ENCODE measurements at places on chromosomes 7 and 10. TPM values are rescaled to one million over a fixed set of nuclear protein-coding genes. Genes with fewer than 3 reads are reported as not detected.
A peak's percentile ranks its signal among the peaks of the same experiment; 100 is the strongest.

The ADCYAP1R1 gene
- 10.5 TPM for total RNA-seq

- H3K27me3 ChIP-seq = no peaks in the 10 kb centered on the region
- no peak overlapping the region for H3K4me3 ChIP-seq
- H3K27ac ChIP-seq = peak overlapping the region; percentile 68
- DNase-seq = no peak
- peaks cover 46% of the 10 kb centered on the region for H3K4me1 ChIP-seq
- no peaks in the 10 kb centered on the region for H3K36me3 ChIP-seq
Observed at GRCh38 chr10:69223028-69223342, 2.9 kb downstream of the HKDC1 start.

- no peaks in the 10 kb centered on the region for H3K27me3 ChIP-seq
- peaks cover 15% of the 10 kb centered on the region for H3K36me3 ChIP-seq
- H3K4me1 ChIP-seq = peaks cover 67% of the 10 kb centered on the region
- peak overlapping the region; percentile 73 for H3K27ac ChIP-seq
- peak overlapping the region; percentile 48 for H3K4me3 ChIP-seq
Observed at GRCh38 chr7:128869138-128869943, 6.7 kb downstream of the ATP6V1F start.

DNA sequence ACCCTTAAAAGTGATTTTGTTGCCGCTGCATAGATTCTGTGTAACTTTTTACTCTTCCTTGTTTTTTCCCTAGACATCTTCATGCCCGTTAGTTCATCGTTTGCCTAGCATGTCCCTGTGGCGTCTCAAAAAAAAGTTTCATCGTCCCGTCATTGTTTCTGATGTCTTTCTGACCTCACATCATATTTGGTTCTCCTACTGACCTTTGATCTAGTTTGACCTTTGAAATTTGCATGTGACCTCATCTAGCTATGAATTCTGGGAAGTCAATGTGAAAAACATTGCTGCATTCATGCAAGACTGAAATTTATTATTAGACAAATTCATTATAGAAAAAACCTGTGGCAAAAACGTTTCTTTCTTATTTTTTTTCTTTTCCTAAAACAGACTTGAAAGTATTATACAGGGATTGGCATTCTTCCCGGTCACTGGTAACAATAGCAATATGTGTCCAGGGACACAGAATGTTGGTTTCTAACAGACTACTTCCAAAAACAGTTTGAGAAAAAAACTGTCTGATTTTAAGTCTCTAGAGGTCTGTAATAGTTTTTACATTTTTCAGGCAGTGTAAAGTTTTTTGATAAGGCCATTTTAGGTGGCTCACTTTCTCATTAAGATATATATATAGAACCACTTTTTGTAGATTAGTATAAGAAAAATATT lies 280.9 kb downstream of the USP6NL start:
- H3K4me1 ChIP-seq = peaks cover 37% of the 10 kb centered on the region
- no peaks in the 10 kb centered on the region for H3K27me3 ChIP-seq
- no peak for DNase-seq
- peak overlapping the region; percentile 84 for H3K27ac ChIP-seq

DNA sequence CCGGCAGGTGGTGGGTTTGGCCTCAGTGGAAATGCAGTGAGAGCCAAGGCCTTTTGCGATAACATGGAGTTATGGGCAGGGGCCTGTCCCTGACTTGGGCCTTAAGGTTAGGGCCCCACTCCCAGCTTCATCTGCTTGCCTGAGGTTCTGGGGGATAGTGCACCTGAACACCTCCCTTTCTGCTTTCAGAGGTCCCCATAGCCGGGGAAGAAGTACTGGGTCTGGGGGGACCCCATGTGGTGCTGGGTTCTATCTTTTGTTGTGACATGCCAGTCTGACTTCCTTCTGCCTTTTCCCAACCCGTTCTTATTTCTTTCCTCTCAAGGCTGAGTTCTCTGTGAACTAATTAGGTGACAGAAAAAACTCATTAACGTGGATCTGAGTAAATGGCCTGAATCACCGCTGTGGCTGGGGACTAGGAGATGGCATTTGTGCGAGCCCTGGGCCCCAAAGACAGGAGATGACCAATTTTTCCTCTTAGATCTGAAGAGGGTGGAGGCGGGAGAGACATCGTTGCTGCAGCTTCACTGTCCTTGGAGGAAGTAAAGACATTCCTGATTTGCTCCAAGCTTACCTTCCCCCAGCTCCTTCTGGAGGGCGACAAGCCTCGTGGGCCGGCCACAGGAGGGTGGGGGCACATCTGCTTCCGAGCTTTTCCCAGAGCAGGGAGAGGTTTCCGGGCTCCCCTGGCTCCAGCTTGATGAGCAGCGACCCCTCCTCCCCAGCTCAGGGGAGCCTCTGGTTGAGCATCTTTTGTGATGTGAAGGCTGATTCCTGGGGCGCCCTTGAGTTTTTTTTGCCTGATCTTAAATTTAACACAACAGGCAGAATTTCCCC lies 2.0 kb downstream of the AGAP3 start:
- H3K27ac ChIP-seq = peak overlapping the region; percentile 93
- no peaks in the 10 kb centered on the region for H3K27me3 ChIP-seq
- peak overlapping the region; percentile 74 for H3K4me3 ChIP-seq
- H3K36me3 ChIP-seq = no peaks in the 10 kb centered on the region

The KIF20B gene
- total RNA-seq = 4.2 TPM

DNA sequence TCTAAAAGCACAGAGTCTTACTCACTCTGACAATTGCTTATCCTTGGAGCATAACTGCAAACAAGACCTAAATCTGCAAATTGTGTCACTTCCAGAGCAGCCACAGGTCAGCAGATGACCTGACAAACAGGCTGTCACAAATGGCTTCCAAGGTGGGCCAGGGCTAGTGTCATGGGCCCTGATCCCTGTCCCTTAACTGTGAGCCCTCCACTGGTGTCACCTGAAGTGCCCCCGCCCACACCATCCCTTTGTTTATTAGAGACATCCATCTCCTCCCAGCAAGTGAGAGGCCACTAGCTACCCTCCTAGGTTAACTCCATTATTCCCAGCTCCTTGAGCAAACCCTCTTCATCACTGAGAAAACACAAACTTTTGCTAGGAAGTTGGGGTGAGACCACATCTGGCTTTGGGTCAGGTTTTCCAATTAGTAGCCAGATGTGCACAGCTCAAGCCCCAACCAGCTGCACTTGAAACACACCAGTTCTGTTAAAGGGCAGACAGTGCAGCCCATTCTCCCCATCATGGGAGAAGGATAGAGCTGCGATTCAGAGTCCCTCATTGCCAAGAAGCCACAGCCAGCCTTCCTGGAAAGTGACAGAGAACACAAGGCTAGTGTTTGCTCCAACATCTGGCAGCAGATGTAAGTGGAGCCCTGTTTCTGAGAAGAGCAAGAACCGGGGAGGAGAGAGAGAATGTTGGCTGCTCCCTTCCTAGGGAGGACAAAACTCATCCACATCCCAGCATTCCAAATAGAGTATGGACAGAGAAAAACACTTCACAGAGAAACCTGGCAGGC lies 75.7 kb upstream of the NANOS1 start:
- H3K27me3 ChIP-seq = no peaks in the 10 kb centered on the region
- no peak overlapping the region for H3K27ac ChIP-seq
- peaks cover 5% of the 10 kb centered on the region for H3K4me1 ChIP-seq
- DNase-seq = no peak

GRCh38 chr7:88771417-88771816 lies 11.9 kb downstream of the ZNF804B start:
- H3K36me3 ChIP-seq = no peaks in the 10 kb centered on the region
- no peak overlapping the region for H3K4me3 ChIP-seq
- no peak overlapping the region for H3K27ac ChIP-seq
- no peak for DNase-seq

- H3K27me3 ChIP-seq = no peaks in the 10 kb centered on the region
- H3K27ac ChIP-seq = no peak overlapping the region
- no peak overlapping the region for H3K4me3 ChIP-seq
- no peak for DNase-seq
Observed at GRCh38 chr10:121152935-121153334, 301.8 kb downstream of the WDR11 start.

The SUGCT gene
- 0.83 TPM for total RNA-seq

DNA sequence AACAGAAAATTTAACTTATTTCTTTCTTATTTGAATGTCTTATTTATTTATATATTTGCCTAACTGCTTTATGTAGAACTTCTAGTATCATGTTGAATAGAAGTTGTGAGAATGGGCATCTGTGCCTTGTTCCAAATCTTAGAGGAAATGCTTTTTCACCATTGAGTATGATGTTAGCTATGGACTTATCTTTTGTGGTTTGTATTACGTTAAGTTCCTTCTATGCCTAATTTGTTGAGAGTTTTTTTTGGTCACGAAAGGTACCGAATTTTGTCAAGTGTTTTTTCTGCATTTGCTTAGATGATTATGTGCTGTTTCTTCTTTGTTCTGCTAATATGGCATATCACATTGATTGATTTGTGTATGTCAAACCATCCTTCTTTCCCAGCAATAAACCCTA lies 161.0 kb upstream of the TRIM24 start:
- no peak overlapping the region for H3K27ac ChIP-seq
- no peak overlapping the region for H3K4me3 ChIP-seq
- no peak for DNase-seq
- no peaks in the 10 kb centered on the region for H3K27me3 ChIP-seq
